ENCODE measurements at places on chromosomes 6 and 20. TPM values are rescaled to one million over a fixed set of nuclear protein-coding genes. Genes with fewer than 3 reads are reported as not detected.
A peak's percentile ranks its signal among the peaks of the same experiment; 100 is the strongest.

DNA sequence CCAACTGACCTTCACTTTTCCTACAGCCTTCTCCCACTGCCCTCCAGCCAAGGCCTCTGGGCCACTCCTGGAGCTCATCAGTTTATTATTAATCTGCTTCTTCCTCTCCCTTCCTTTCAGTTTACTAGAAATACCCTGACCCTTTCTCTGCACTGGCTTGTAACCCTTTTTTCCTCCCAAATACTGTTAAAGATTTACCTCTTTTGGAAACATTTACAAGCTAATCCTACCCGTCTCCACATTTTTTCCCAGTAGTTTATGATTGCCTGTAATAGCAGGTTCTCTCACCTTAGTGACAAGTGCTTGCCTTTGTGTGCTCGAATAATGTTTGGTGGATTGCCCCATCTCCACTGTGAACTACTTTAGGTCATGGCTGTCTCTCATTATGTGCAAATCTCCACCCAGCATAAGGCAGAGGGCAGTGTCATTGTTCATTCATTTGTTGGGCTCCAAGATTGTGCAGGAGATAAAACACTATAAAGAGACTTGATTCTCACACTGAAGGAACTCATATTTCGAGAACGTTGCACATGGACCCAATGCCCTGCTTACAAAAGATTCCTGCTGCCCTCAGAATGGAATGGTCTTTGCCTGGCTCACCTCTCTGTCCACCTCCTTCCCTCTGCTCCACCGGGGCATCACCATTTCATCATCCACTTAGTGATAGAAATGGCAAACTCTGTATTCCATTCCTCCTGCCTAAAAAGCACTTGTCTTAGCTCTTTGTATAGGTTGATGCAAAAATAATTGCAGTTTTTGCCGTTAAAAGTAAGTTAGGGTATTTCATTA lies 491.1 kb downstream of the UTRN start:
- H3K27me3 ChIP-seq: no peaks in the 10 kb centered on the region
- no peak overlapping the region for H3K4me3 ChIP-seq
- H3K4me1 ChIP-seq: no peaks in the 10 kb centered on the region
- no peak overlapping the region for H3K27ac ChIP-seq

Gene GLP1R
- not detected for polyA plus RNA-seq

- no peak overlapping the region for H3K4me3 ChIP-seq
- no peaks in the 10 kb centered on the region for H3K36me3 ChIP-seq
- H3K27ac ChIP-seq: peak overlapping the region; percentile 95
- no peaks in the 10 kb centered on the region for H3K27me3 ChIP-seq
- DNase-seq: peak; percentile 95
Measured at GRCh38 chr20:31698803-31699718, 23.6 kb downstream of the BCL2L1 start.

GRCh38 chr6:111725446-111726112 lies 119.9 kb upstream of the TRAF3IP2 start:
- peaks cover 6% of the 10 kb centered on the region for H3K4me1 ChIP-seq
- H3K4me3 ChIP-seq: no peak overlapping the region
- DNase-seq: no peak
- no peaks in the 10 kb centered on the region for H3K36me3 ChIP-seq
- no peak overlapping the region for H3K27ac ChIP-seq

Gene BPIFB2
- polyA plus RNA-seq: not detected

DNA sequence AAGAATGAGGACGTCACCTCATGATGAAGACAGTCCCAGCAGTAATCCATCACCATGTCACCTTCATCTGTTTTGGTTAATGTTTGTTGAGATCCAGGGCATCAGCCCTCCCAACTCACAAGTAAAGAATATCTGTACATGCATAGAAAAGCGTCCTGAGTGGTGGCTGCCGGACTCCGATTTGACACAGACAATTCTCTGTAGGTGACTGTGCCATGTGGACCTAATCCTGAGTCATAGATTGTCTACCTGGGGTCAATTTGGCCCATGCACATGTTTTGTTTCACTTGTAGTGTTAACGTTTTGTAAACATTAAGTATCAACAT lies 168.4 kb upstream of the UST start:
- no peak for DNase-seq
- no peaks in the 10 kb centered on the region for H3K4me1 ChIP-seq
- no peak overlapping the region for H3K27ac ChIP-seq
- no peak overlapping the region for H3K4me3 ChIP-seq
- H3K27me3 ChIP-seq: no peaks in the 10 kb centered on the region
- H3K36me3 ChIP-seq: no peaks in the 10 kb centered on the region

DNA sequence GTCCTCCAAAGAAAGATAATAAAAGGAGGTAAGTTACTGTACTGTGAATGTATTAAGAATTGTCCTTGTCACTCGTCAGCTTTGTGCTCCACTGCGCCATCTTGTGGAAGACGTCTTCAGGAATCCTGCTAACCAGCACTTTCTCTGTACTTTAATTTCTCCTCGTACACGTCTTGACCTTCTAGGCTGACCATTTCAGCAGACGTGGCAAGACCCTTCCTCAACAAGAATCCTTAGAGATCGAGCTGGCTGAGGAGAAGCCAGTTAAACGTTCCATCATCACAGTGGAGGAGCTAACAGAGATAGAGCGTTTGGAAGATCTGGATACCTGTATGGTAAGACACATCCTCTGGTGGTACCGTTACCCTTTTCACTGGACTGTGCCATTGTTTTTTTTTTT lies 95.5 kb upstream of the SCGN start:
- no peaks in the 10 kb centered on the region for H3K4me1 ChIP-seq
- no peaks in the 10 kb centered on the region for H3K36me3 ChIP-seq
- H3K27ac ChIP-seq: no peak overlapping the region
- peak; percentile 80 for DNase-seq
- no peak overlapping the region for H3K4me3 ChIP-seq
- H3K27me3 ChIP-seq: no peaks in the 10 kb centered on the region

Gene GZF1
- polyA plus RNA-seq: 10.8 TPM

DNA sequence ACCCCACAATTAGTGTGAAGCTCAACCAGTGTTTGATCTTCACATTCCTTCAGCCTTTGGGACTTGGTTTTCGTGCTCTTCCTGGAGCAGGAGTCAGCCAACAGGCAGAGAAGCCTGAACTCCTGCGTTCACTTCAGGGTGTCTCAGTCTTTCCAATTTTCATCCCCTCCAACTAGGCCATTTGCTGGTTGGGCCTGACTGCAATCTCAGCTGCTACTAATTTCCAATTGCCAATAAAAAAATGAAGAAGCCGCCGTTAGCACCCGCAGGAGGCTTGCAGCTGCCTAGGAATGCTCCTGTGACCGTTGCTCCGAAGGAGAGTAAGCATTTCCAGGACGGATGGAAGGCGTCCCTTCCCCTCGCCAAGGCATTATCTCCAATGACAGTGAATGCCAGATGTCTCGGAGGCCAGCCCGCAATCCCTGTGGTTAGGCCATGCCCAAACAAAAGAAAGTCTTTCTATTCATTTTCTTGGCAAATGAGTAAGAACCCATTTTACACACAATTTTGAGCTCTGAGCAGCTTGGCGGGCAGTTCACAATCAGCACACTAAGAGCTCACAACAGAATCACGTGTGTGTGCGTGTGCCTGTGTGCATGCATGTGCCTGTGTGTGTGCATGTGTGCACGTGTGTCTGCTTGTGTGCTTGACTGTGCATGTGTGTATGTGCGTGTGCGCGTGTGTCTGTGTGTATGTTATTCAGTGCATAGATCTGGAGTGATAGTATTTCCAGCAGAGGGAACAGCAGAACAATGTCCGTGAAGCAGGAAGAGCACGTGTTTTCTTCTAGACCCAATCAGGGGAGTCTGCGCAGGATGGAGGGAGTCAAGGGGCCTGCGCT lies 301.2 kb downstream of the SMOC2 start:
- no peaks in the 10 kb centered on the region for H3K36me3 ChIP-seq
- H3K4me3 ChIP-seq: no peak overlapping the region
- H3K27ac ChIP-seq: no peak overlapping the region
- no peaks in the 10 kb centered on the region for H3K27me3 ChIP-seq

- H3K4me3 ChIP-seq: no peak overlapping the region
- DNase-seq: peak; percentile 82
- H3K27me3 ChIP-seq: no peaks in the 10 kb centered on the region
- H3K4me1 ChIP-seq: no peaks in the 10 kb centered on the region
- no peak overlapping the region for H3K27ac ChIP-seq
Measured at GRCh38 chr6:131173680-131174079, 38.4 kb downstream of the AKAP7 start.

All from fibroblast of lung (primary cell).